Forelimb muscle (tissue), 1 donor: ENCODE measurements at places on chromosomes 16 and 17. TPM values are rescaled to one million over a fixed set of nuclear protein-coding genes. Genes with fewer than 3 reads are reported as not detected.

DNA sequence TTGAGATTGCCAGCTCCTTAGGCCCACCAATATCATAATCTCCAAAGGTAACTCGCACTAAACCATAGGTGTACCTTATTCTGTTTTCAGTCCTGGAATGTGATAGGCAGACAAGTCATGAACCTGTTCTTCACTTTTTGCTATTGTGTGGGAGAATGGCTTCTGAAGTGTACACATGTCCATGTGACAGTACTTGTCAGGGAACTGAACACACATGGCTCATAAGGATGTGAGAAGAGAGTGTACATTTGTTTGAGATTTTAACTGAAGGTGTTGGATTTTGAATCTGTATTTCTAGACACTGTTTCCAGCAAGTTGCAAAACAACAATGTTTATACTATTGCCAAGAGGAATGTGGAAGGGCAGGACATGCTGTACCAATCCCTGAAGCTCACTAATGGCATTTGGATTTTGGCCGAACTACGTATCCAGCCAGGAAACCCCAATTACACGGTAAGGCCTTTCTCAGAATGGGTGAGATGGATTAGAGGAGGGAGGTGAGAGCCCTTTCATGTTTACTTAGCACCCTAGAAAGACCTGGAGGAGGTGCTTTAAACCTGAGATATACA lies 14.5 kb upstream of the RASL10B start:
- DNase-seq, result no peak

DNA sequence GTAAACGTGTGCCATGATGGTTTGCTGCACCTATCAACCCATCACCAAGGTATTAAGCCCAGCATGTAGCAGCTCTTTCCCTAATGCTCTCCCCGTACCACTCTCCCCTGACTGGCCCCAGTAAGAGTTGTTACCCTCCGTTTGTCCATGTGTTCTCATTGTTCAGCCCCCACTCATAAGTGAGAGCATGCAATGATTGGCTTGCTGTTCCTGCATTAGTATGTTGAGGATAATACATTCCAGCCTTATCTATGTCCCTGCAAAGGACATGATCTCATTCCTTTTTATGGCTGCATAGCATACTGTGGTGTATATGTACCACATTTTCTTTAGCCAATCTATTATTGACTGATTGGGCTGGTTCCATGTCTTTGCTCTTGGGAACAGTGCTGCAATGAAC lies 1294.9 kb upstream of the CDH8 start:
- DNase-seq, result no peak

- DNase-seq, result no peak
These were observed 44.5 kb downstream of the MEAK7 start for GRCh38 chr16:84459941-84460405.

- no peak for DNase-seq
These were observed 16.0 kb upstream of the HEATR6 start for GRCh38 chr17:60094754-60095153.

GRCh38 chr17:63841350-63842172 lies 924 bp downstream of the SMARCD2 start:
- DNase-seq, result no peak

GRCh38 chr17:69773081-69773480 lies 301.9 kb upstream of the KCNJ16 start:
- no peak for DNase-seq

DNA sequence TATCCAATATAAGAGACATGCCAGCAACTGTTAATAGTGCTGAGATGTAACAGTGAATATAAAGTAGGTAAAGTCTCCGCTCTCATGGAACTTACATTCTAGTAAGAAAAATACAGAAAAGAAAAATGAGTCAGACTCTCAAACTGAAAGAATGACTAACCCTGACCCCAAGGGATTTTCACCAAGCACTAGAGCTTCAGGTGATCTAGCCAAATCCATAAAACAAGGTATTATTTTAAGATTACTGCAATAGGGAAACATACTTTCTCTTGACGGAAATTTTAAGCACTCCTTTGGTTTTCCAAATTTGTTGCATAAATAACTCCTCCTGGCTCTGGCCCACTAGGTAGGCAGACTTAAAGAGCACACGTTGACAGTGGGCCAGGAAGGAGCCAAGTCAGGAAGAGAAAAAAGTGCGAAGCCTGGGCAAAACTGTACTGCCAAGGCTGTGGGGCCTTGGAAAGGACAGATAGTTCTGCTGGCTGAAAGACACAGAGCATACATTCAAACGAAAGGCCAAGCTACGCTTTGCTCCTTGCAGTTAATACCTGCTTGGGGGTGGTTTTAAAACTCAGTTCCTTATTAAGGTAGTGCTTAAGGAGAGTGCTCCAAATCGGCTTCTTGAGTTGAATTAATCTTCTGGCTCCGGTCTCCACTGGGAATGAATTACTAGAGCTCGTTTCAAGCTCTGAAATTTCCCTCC lies 1.4 kb downstream of the GOT2 start:
- DNase-seq, result no peak

DNA sequence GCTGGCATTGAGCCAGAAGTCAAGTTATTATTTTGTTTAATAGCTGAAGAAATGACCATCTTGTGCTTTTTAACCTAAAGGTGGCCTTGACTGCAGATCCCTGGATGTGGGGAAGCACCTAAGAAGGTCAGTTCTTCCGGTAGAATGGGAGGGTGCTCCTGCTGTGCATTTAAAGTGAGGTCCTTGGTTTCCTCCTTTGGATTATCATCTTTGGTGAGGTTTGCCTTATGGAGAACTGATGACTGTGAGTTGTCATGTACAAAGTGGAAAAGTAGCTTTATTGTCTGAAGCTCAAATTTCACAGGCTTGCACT lies 66.5 kb downstream of the PCTP start:
- DNase-seq, result no peak

GRCh38 chr17:41635121-41636097 lies 11.0 kb upstream of the KRT17 start:
- DNase-seq, result no peak

GRCh38 chr16:2008631-2009163 lies 924 bp downstream of the ZNF598 start:
- DNase-seq, result no peak

DNA sequence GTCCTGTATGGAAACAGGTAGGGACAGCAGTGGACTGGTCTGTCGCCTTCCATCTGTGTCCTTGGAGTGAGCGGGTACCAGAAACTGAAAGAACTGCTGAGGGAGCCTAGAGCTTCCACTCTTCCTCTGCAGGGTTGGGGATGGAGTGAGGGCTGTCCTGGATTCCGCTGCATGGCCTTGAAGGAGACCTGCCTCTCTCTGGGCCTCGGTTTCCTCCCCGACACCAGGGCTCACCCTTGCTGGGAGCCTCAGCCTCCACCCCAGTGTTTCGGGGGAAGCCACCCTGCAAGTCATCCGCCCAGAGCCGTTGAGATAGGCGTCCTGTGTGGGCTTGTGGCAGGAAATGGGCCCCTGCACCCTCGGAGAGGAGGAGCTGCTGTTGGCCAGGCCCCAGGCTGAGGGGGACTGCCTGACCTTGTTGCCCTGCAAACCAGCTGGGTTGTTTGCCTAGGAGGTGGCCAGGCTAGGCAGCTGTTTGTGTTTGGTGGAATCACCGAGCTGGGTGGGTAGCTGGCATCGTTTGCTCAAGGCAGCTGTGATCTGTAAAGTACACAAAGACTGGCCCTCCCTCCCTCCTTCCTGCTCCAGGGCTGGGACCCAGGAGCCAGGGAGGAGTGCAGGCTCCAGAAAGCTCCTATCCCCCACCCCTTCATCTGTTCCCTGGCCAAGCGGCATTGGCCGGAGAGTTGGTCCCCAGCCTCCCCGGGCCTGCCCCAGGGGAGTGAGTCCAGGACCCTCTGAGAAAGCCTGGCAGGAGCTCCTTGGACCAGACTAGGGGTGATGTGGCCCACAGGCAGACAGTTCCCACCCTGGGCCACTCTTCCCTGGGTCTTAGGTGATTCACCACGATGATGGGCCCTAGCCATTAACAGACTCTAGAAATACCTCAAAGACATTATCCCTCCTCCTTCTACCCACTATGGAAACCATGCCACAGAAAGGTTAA lies 1.3 kb downstream of the RAB37 start:
- DNase-seq, result no peak

DNA sequence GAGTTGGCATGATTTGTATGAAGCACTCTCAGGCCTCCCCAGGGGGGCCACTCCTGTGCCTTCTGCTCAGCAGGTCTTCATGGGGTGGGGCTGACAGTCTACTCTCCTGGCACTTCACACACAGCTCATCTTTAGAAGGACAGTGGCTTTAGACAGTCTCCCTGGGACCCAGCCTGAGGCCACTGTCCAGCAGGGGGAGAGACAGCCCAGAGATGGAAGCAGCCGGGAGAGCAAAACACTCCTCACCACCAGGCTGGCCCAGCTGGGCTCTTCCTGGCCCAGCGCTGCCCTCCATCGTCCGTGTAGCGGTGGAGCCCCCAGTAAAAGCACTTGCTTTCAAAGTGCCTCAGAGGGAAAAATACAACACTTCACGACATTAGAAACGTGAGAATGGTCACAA lies 62.0 kb upstream of the CRHR1 start:
- no peak for DNase-seq

- no peak for DNase-seq
These were observed 103.6 kb downstream of the GSG1L start for GRCh38 chr16:27959914-27960313.

DNA sequence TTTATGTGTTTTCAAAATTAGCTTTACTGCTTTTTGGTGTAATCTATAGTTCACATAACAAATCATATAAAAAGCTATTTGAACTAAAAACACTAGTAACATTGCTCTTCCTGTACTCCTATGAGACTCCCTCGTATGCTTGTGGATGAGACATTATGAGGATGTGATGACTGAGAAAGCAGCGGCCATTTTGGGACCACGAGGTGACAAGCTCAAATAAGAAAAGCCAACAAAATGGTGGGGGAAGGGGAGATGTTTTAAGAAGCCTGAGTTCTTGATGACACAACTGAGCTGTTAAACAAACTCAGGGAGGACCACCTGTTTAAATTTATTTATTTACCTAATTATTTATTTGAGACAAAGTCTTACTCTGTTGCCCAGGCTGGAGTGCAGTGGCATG lies 4.5 kb downstream of the CCL18 start:
- DNase-seq, result no peak

DNA sequence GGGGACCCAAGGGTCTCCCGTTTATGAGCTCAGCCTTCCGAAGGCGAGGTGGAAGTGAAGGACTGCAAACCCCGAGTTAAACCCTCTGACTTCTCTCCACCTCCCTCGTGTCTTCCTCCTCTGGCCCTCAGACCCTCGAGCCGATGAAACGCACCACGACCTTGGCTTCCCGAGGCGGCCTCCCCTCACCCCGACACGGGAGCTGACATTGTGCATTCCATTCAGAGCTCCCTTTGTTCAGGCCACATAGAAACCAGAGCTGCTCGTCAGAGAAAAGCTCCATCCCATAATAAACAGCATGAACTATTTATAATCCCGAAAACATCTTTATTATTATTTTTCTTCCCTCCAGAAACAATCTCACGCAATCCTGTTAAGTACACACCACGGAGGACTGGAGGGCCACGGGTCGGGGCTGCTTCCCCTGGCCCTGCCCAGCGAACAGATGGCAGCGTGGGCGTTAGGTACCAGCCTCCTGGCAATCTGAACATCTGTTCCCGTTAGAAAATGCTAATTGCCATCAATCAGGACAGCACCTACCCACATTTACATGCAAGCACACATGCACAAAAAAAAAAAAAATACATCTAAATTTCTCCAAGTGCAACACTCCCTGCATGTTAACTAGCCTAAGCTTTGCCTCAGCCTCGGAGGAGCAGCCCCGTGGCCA lies 145.7 kb downstream of the RBFOX3 start:
- DNase-seq, result no peak

DNA sequence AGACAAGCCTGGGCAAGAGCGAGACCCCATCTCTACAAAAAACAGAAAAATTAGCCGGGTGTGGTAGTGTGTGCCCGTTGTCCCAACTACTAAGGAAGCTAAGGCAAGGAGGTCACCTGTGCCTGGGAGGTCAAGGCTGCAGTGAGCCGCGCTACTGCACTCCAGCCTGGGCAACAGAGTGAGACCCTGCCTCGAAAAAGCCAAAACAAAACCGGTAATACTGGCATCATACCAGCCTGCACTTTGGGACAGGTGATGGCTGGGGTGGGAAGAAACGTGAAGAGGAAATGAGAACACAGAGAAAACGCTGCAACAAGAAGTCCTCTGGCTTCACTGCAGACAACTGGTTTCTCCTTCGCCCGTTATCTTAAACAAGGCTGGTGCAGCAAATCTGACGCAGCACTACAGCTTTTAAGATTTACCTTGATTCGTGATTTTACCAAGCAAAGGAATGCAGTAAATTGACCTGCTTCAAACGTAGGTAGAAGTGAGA lies 725 bp upstream of the CASC3 start:
- no peak for DNase-seq

DNA sequence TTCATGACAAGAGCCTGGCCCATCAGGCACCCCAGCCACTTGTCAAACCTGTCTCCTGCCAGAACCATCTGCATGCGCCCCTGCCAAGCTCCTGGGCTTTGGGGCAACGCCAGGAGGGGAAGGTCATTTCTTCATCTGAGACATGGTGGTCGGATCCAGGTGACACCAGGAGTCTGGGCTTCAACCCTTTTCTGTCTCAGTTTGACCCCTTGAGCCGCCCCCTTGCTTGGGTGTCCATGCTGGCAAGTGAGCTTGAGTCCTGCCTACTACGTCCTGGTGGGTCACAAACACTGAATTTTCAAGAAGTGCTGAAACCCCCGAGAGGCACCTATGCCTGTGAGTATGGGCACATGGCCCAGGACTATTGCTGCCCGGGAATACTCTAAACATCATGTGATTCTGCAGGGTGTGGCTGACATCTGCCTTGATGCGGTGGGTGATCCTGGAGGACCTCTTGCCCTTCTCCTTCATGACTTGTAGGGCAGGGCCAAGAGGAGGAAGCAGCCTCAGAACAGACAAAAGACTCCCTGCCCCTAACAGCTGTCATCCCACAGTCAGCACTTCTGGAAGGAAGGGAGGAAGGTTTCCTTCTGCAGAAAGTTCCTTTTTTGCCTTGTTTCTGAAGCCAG lies 43.4 kb downstream of the TNFRSF13B start:
- no peak for DNase-seq

DNA sequence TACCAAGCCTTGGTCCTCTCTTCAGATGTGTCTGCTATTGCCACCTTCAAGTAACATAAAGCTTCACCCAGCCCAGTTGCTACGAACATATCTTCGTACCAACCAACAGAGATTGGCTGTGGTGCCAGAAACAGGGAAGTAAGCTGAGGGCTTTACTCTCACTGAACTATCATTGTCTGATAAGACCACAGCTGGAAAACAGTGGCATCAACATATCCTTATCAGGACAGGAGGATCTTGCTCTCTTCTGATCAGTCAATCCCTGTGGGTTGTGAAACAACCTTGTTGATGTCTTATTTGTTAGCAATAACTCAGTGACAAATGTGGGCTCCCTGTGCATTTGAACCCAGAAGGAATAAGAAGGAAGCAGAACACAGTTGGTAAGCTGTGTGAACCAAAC lies 446.3 kb upstream of the MAF start:
- DNase-seq, result no peak

The HIGD1B gene
- polyA plus RNA-seq, result 4.2 TPM

The ZFPM1 gene
- polyA plus RNA-seq, result 1.8 TPM

The FBXL20 gene
- polyA plus RNA-seq, result 6.1 TPM

The MT3 gene
- 19.1 TPM for polyA plus RNA-seq

The ATP6V0D1 gene
- polyA plus RNA-seq, result 61.4 TPM

The PRR14 gene
- polyA plus RNA-seq, result 20.3 TPM
